Hematopoietic multipotent progenitor cell (in vitro differentiated cells): ENCODE measurements at places on chromosomes 5 and 9.

GRCh38 chr5:32297181-32298058 is 15.3 kb downstream of the MTMR12 start:
- DNase-seq, result no peak

- no peak for DNase-seq
Observed at GRCh38 chr9:2027543-2028160, 12.5 kb downstream of the SMARCA2 start.

- no peak for DNase-seq
Observed at GRCh38 chr9:113219186-113219936, 1.7 kb downstream of the FKBP15 start.

DNA sequence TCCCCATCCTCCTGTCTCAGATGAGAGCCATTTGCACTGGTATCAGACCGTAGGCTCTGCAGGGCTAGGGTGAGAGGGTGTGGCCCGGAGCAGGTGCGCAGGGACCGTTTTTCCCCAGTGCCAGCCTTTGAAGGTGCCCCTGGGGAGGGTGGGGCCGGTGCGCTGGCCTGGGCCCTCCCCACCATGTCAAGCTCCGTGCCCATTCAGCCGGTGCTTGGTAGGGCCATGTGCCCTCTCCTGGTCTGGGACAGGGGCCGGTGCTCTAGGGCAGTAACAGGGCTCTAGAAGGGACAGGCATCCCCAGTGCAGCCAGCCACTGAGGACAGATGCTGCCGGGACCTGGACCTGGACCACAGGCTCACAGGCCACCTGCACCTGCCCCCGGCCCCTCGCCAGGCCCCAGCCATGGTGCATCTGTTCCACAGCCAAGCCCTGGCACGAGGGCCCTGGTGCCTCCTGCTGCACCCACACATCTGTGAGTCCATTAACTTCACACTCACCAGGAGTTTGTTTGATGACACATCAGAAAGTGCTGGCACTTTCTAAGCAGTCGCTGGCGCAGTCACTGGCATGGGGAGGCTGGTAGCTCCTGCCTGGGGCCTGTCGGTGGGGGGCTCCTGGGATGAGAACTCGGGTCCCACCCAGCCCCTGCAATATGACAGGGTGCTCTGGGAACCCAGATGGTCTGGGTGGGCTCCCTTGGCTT is 5.0 kb upstream of the QRFP start:
- no peak for DNase-seq

DNA sequence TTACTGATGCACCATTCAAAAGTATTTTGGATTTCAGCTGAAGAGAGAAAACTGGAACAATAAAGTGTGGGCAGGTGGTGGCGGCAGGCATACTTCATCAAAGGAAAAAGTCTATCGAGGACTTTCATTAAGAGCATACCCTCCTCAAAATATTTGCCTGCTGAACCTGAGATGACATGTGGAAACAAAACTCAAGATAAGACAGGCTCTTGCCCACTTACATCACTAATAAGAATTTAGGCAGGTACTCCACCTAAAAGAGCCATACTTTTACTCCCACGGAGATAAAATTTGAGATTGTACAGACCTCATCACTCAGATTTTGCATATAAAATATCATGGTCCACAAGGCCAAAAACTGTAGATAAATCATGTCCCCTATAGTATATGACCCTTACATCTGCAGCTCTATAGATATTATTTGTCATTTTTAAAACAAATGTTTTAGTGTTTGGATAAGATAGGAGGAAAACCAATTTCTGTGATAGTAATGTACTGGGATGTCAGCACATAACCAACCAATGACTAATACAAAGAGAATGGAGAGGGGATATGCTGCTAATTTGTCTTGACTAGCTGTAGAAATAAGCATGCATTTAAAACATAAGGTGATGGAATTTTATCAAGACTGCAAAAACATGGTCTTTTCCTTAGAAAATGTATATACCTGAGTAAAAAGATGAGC is 730.6 kb upstream of the ZNF608 start:
- no peak for DNase-seq

DNA sequence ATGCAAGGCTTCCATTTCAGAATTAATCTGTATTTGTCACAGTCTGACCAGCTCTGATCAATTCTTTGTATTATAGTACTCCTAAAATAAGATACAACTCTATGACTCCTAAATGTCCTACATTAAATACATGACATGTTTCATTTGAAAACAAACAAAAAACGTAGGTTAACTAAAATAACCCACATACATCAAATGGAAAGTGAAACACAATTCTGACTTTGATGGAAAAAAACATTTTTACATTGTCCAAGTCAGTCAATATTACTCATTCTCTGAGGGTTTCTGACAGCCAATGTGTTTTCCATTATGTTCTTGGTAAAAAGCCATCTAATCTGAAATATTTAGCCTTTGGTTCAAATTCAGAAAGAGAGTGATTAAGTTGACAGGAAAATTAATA is 8.7 kb downstream of the HMGCS1 start:
- no peak for DNase-seq

GRCh38 chr5:56637321-56637920 is 177.9 kb upstream of the MAP3K1 start:
- DNase-seq, result no peak

DNA sequence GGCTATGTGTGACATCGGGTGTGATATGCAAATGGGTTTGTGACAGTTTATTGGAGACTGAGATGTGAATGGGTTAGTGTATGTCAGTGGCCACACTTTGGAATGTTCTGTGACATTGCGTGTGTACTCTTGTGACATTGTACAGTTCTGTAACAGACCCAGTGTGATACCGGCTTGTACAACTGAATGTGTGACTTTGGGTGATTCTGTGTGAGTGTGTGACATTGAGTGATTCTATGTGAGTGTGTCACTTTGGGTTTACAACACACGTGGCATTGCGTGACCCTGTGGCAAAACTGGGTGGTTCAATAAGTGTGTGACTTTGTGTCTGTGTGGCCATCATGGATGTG is 38.2 kb downstream of the CXXC5 start:
- DNase-seq, result no peak

DNA sequence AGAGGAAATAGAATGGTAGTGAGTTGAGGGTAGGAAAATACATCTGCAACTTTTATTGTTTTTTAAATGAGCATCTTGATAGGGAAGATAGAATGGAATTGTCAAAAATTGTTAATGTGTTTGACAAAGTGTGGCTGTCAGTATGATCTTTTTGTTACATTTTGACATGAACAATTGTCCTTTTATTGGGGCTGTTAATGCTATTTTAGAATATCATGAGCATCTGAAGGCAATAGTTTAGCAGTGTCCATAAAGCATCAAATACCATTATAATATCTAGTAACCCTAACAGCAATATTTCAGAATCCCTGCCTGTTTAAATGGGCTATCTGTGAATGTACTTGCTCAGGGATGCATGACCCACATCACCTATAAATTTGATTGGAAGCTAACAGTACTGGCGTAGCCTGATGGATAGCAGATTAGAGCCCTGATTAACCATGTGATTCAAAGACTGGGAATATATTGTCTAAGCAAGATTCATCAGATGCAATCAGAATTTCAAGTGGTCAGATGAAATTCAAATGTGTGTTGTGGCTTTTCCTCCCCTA is 37.8 kb downstream of the TLE4 start:
- no peak for DNase-seq
